ENCODE measurements at places on chromosomes 3 and 15. TPM values are rescaled to one million over a fixed set of nuclear protein-coding genes. Genes with fewer than 3 reads are reported as not detected.

DNA sequence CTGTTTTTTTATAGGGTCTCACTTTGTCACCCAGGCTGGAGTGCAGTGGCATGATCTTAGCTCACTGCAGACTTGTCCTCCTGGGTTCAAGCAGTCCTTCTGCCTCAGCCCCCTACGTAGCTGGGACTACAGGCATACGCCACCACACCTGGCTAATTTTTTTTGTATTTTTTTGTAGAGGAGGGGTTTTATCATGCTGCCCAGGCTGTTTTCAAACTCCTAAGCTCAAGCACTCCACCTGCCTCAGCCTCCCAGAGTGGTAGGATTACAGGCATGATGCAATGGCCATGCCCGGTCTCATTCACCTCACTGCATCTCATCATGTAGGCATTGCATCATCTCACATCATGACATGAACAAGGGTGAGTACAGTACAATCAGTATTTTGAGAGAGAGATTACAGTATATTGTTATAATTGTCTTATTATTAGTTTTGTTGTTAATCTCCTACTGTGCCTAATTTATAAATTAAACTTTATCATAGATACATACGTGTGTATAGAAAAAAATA lies 74.3 kb upstream of the EOMES start:
- no peak for DNase-seq

FILIP1L gene
- polyA plus RNA-seq: 47.8 TPM

GRCh38 chr3:146498002-146498736 lies 28.8 kb upstream of the PLSCR2 start:
- DNase-seq: no peak

GRCh38 chr3:194176274-194176991 lies 40.5 kb downstream of the HES1 start:
- no peak for DNase-seq

GRCh38 chr15:39783244-39783820 lies 691 bp upstream of the FSIP1 start:
- DNase-seq: no peak

DLL4 gene
- polyA plus RNA-seq: 8.3 TPM

GRCh38 chr3:197443506-197443905 lies 112.3 kb downstream of the BDH1 start:
- DNase-seq: no peak

DNA sequence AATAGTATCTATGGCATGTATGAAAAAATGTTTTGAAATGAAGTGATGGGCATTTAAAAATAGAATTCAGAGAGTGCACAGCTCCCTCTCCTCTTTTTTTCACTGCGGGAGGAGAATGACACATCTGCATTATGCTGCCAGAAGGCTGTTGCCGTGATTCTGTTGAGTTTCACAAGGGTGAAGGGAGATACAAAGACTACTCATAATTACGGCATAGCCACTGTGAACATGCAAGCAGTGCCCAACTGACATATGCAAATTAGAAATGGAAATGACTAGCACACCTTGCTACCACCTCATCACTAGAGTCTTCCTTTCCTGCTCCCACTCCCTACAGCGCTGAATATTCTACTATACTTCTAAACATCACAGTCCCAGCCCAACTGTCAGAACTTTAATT lies 20.1 kb downstream of the IFT57 start:
- no peak for DNase-seq

GRCh38 chr3:2898591-2899353 lies 211.4 kb downstream of the IL5RA start:
- no peak for DNase-seq

GRCh38 chr15:52318729-52319500 lies 23.3 kb upstream of the MYO5C start:
- DNase-seq: no peak

DNA sequence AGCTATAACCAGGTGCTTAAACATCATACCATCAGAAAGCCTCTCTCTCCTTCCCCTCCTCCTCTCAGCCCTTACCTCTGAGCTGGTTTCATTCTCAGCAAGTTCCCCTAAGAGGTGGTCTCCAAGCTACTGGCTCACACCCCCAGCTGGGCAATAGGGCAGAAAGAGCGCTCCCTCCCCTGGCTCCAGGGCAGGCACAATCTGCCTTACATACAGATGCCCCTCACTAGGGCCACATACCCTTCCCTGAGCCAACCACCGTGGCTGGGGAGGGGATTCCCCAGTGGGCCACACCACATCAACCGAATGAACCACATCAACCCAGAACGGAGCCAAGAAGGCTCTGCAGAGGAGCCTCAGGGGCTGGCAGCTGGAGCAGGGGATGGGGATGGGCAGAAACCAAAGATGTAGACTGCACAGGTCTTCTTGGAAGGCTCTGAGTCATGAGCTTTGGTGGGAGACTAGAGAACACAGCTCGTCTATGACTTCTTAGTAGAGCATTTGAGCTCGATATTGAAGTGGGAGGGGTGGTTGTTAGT lies 4.6 kb upstream of the FBLN2 start:
- DNase-seq: no peak

DNA sequence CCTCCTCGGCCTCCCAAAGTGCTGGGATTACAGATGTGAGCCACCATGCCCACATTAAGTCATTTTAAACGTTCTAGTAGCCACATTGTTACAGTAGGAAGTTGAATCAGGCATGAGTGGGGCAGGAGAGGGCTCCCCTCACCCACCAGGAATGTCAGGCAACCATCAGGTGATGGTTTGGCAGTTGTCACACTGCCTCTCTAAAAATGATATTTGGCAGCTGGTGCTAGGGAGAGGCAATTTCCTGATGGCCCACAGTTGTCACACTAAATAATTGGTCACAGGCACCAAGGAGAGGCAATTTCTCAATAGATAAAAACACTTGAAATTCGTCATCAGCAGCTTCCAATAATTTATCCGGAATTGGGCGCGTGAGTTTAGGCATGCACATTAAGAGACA lies 79.2 kb upstream of the ABHD2 start:
- no peak for DNase-seq

PRTG gene
- polyA plus RNA-seq: 16.0 TPM

DNA sequence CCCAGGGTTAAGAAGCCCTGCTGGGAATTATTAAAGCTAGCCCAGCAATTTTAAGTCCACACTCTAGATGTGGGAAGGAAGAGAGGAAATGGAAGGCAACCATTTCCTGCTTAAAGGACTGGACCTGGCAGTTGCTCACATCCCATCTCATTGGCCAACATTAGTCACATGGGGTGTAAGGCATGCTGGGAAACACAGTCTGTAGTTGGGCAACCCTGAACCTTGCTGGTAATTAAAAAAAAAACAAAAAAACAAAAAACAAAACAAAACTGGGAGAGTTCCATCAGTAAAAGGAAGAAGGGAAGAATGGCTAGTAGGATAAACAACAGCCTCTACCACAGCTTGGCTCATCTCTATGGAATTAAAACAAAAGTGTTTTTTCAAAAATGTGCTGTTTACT lies 136.0 kb downstream of the VGLL4 start:
- no peak for DNase-seq

Data from left renal pelvis (tissue), 4 donors.